NB4 (cell line): ENCODE measurements at places on chromosomes 12 and 14.

DNA sequence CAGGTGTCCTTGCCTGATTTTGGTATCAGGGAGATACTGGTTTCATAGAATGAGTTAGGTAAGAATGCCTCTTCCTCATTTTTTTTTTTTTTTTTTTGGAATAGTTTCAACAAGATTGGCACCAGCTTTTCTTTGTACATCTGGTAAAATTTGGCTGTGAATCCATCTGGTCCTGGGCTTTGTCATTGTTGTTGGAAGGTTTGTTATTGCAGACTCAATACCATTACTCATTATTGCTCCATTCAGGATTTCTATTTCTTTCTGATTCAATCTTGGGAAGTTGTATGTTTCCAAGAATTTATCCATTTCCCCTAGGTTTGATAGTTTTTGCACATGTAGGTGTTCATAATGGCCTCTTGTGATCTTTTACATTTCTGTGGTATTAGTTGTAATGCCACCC, 126.0 kb upstream of the KITLG start:
- no peak for DNase-seq

GRCh38 chr14:48575772-48576171, 900.4 kb upstream of the MDGA2 start:
- DNase-seq: no peak

DNA sequence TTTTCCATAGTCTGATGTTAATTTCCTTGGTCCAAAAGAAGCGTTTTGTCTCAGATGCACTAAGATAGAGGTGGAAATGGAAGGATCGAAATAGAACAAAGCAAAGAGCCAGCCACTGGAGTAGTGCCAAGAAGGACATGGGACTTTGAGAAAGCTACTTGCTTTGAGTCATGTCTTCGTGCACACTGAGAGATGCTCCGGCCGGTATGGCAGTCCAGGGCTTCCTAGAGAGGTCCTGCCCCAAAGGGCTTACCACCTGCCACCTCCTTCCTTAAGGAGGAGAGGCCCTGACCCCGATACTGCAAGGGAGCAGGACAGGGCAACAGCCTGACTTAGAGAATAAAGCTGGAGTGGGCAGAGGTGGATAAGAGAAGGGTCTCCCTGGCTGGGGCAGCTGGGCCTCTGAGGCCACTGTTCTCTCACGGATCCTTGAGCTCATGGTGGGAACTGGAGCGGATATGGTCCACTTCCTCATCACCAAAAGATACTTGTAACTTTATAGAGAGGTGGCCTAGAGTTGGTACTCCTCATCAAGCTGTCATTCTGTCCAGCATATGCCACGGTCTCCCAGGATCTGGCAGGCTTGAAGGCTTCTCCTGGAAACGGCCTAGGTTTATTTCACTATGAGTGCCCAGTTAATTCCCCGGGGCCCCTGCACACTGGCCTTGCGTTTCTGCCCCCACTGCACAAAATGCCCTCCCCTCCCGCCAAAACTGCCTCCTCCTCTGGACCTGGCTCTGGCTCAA, 57.4 kb downstream of the FOXN3 start:
- DNase-seq: no peak

DNA sequence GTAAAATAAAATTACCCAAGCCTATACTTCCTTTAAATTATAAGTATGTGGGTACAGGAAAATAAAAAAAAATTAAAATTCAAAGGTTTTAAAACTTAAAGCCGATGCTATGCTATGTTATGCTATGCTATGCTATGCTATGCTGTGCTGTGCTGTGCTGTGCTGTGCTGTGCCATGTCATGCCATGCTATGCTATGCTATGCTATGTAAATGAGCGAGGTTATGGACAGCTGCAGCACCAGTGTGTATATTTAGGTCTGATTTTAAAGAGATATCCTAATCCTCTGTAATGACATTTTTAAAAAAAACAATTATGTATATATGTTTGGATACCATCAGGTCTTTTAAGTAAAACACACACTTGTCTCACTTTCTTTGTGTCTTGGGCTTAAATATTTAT, 1822.0 kb upstream of the SEL1L start:
- DNase-seq: no peak

- DNase-seq: no peak
These were observed 193.6 kb upstream of the SEL1L start for GRCh38 chr14:81727218-81727617.

GRCh38 chr14:53668897-53669296, 287.7 kb downstream of the BMP4 start:
- peak; percentile 2 for DNase-seq

DNA sequence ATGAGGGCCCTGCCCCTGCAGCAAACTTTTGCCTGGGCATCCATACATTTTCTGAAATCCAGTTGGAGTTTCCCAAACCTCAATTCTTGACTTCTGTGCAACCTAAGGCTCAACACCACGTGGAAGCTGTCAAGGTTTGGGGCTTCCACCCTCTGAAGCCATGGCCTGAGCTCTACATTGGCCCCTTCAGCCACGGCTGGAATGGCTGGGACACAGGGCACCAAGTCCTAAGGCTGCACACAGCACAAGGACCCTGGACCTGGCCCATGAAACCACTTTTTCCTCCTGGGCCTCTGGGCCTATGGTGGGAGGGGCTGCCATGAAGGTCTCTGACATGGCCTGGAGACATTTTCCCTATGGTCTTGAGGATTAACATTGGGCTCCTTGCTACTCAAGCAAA, 266.3 kb downstream of the LRIG3 start:
- no peak for DNase-seq

DNA sequence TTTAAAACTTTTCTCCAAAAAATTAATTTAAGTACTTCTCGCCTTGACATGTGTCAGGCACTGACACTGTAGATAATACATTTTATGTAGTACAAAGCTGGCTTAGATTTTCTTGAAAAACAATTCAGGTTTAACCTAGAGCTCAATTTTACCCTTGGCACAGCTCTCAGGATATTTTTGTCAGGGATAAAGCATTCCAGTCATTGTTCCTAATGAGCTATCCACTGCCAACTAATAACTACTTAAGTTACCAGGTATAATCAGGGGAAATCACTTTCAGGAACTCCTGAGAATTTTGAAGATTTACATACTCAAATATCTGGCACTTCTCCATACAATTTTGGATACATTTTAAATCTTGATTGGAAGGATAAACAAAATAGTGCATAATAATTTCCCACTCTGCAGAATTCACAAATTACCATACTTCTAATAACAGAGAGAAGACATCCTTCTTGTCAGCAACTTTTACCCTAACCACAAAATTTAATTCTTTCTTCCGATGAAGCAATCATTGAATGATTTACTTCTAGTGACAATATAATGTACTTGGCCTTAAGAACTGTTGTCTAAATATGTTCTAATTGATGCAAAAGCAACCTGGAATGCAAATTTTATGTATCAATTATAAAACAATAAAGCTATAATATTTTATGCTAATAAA, 4.8 kb downstream of the RASSF9 start:
- no peak for DNase-seq

DNA sequence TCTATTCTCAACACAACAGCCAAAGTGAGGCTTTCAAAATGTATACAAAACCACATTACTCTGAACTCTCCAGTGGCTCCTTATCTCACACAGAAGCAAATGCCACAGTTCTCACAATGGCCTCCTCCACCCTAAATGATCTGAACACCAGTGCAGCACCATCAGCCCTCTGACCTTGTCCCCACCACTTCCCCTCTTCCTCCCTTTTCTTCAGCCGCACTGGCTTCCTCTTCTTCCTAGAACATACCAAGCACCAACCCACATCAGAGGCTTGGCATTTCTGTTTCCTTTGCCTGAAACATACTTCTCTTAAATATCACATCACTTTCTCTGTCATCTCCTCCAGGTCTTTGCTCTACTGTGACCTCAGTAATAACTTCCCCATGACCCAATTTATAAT, 66.3 kb downstream of the GPR135 start:
- peak; percentile 96 for DNase-seq

- DNase-seq: no peak
These were observed 274.9 kb upstream of the NOVA1 start for GRCh38 chr14:26872515-26873361.

- DNase-seq: no peak
These were observed 2.9 kb downstream of the KRT79 start for GRCh38 chr12:52831251-52831650.
